ENCODE measurements at places on chromosomes 1 and 21.

- peak; percentile 50 for DNase-seq
These were observed 63.4 kb upstream of the L1TD1 start for GRCh38 chr1:62131093-62131725.

DNA sequence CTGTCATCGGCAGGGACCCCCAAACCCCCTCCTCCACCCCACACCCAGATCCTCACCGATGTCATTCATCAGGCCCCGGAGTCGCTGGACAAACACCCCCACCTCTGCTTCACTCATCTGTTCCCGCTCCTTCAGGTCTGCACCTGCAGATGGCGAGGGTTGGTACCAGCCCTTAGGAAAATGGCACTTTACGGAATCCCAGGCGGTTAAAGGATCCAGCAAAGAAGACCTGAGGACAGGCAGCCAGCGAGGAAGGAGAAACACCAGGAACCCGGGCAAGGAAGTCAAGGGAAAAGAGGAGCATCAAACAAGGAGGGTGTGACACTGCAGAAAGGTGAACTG is 13.8 kb downstream of the ECHDC2 start:
- DNase-seq = no peak

DNA sequence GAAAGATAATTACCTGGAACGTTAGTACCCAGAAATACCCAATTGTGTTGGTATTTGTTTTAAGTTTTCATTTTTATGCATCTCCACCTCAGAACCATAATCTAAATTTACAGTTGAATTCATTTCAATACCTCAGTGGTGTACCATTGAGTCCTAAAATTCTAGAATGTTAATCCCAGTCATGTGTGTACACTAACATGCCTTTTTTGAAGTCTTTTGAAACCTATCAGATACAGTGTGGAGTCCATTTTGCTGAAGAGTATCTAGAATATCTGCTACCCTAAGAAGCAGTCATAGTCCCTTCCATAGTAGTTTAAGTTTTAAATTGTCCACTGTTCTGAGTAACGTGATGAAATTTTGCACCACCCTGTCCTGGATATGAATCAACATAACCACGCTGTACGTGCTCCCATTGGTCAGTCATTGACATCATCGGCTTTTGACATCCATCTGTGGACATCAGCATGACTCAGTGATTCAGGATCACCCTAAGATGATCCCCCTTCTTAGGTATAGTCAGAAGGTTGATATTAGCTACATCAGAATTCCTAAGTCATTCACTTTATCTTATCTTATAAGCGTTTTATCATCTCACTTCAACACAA is 7.5 kb upstream of the ASH1L start:
- no peak for DNase-seq

GRCh38 chr1:9520411-9520810 is 18.9 kb upstream of the SLC25A33 start:
- no peak for DNase-seq

GRCh38 chr1:202861420-202862132 is 27.4 kb downstream of the RABIF start:
- DNase-seq = peak; percentile 95

DNA sequence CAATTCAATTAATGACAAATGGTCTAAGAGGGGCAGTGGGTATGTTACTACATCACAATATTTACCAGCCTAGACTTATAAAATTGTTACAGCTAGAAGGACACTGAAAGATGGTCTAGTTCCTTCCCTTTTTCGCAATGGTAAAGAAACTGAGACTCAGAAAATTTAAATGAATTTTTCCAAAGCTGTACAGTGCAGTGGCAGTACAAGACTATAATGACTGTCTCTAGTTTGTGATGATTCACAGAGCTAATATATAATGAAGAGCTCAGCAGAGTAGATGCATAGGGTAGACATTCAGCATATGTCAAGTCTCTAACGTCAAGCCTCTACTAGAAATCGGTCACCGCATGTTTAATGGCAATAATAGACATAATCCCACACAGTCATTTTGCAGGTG is 4.6 kb downstream of the PLPP3 start:
- no peak for DNase-seq

- DNase-seq = no peak
These were observed 896.3 kb downstream of the TTLL7 start for GRCh38 chr1:83102630-83103071.

GRCh38 chr1:180211860-180212229 is 18.2 kb upstream of the LHX4 start:
- no peak for DNase-seq

GRCh38 chr1:157975228-157975950 is 18.1 kb upstream of the KIRREL1 start:
- DNase-seq = no peak

DNA sequence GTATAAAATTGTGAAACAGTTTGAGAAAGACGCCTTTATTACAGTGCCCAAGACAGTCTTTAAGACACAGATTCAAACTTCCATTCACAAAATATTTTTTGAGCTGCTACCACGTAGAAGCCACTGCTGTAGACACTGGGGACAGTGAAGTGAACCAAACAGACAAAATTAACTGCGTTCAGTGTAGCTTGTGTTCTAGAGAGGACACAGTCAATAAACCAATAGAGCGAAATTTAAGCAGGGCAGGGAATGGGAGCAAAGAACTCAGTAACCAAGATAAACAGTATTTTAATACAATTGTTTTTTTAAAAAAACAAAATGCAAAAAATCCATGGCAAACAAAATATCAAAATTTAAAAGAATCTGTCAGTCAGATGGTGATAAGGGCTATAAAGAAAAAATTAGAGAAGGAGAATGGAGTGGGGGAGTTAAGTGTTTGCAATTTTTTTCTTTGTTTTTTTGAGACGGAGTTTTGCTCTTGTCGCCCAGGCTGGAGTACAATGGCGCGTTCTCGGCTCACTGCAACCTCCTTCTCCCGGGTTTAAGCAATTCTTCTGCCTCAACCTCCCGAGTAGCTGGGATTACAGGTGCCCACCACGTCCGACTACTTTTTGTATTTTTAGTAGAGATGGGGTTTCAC is 719 bp upstream of the PARS2 start:
- DNase-seq = no peak

- DNase-seq = no peak
These were observed 76.8 kb downstream of the SLC45A1 start for GRCh38 chr1:8394456-8395321.

- DNase-seq = no peak
These were observed 163.2 kb upstream of the CSF3R start for GRCh38 chr1:36645867-36646266.

Measured in H54 (cell line).